ENCODE measurements at places on chromosomes 11 and 22.

GRCh38 chr22:40300884-40301672, 45.2 kb upstream of the ADSL start:
- no peak overlapping the region for H3K4me3 ChIP-seq
- H3K4me1 ChIP-seq, result peaks cover 9% of the 10 kb centered on the region
- DNase-seq, result no peak

DNA sequence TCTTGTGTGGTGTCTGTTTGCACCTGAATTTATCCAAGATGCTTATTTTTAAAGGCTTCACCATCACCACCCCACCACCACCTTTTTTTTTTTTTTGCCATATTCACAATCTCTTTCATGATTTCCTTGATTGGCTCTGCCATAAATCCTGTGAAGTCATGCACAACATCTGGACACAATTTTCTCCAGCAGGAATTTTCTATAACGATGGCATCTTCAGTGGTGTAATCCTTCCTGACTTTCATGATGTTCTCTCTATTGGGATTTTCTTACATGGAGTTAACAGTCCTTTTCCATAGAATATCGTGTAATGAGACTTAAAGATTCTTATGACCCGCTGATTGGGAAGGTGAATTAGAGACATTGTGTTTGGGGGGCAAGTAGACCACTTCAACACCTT, 17.8 kb downstream of the ZFP91 start:
- no peaks in the 10 kb centered on the region for H3K27me3 ChIP-seq
- peaks cover 12% of the 10 kb centered on the region for H3K4me1 ChIP-seq
- H3K4me3 ChIP-seq, result no peak overlapping the region
- no peak overlapping the region for H3K27ac ChIP-seq
- peaks cover 3% of the 10 kb centered on the region for H3K36me3 ChIP-seq

DNA sequence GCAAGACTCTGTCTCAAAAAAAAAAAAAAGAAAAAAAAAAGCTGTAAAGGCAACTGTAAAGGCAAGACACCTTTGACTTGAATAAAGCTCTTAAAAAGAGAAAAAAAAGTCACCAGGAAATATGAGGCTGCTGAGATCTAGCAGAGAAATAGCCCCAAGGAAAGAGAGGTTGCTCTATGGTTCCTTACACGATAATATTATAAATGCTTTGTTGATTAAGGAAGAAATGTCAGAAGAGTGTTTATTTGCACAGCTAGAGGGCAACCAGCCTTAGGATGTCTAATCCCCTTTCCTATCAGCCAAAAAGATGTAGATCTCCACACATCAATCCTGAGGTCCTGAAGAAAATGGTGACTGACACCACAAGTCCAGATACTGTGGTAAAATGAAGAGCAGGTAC, 32.0 kb downstream of the RBFOX2 start:
- no peak for DNase-seq
- H3K27me3 ChIP-seq, result no peaks in the 10 kb centered on the region
- peaks cover 6% of the 10 kb centered on the region for H3K36me3 ChIP-seq
- H3K4me1 ChIP-seq, result peaks cover 32% of the 10 kb centered on the region
- no peak overlapping the region for H3K4me3 ChIP-seq

GRCh38 chr11:45270946-45271716, 15.0 kb downstream of the SYT13 start:
- peaks cover 75% of the 10 kb centered on the region for H3K27me3 ChIP-seq
- H3K4me3 ChIP-seq, result no peak overlapping the region
- no peak overlapping the region for H3K27ac ChIP-seq
- H3K36me3 ChIP-seq, result no peaks in the 10 kb centered on the region

GRCh38 chr11:121886996-121887395, 229.0 kb downstream of the BLID start:
- H3K36me3 ChIP-seq, result no peaks in the 10 kb centered on the region
- DNase-seq, result no peak
- no peak overlapping the region for H3K4me3 ChIP-seq

GRCh38 chr22:44187652-44188230, 7.0 kb downstream of the PARVG start:
- H3K27ac ChIP-seq, result no peak overlapping the region
- no peaks in the 10 kb centered on the region for H3K36me3 ChIP-seq
- H3K4me3 ChIP-seq, result no peak overlapping the region
- H3K27me3 ChIP-seq, result no peaks in the 10 kb centered on the region
- no peak for DNase-seq

- DNase-seq, result no peak
- peaks cover 23% of the 10 kb centered on the region for H3K4me1 ChIP-seq
- no peaks in the 10 kb centered on the region for H3K27me3 ChIP-seq
Measured at GRCh38 chr11:95339086-95339901, 108.3 kb upstream of the SESN3 start.

DNA sequence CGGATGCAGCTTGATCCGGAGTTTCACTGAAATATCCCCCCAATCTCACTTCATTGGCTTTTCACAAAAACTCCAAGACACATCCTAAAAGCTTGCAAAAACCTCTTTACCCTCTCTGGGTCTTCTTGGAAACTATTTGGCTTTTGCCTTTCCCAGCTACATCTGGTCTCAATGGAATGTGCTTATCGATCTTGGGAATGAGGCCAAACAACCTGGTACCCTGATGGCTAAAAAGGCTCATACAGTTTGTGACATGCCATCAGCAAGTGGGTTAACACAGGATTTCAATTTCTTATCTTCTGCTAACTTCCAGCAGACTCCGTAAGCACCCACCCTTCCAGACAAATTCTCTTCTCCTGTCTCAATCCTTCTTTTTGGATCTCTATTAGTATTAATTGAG, 45.9 kb upstream of the TEAD1 start:
- H3K4me3 ChIP-seq, result no peak overlapping the region
- H3K36me3 ChIP-seq, result no peaks in the 10 kb centered on the region
- H3K27me3 ChIP-seq, result no peaks in the 10 kb centered on the region

GRCh38 chr22:40819599-40820140, 524 bp upstream of the SLC25A17 start:
- no peak for DNase-seq
- no peak overlapping the region for H3K27ac ChIP-seq
- no peaks in the 10 kb centered on the region for H3K27me3 ChIP-seq

- H3K4me3 ChIP-seq, result no peak overlapping the region
- H3K4me1 ChIP-seq, result peaks cover 58% of the 10 kb centered on the region
- no peak for DNase-seq
Measured at GRCh38 chr11:83002053-83002452, 69.6 kb downstream of the RAB30 start.

- H3K27ac ChIP-seq, result no peak overlapping the region
- DNase-seq, result no peak
- peaks cover 12% of the 10 kb centered on the region for H3K4me1 ChIP-seq
- peaks cover 79% of the 10 kb centered on the region for H3K27me3 ChIP-seq
- H3K36me3 ChIP-seq, result no peaks in the 10 kb centered on the region
Measured at GRCh38 chr22:49673048-49673447, 154.6 kb downstream of the BRD1 start.

DNA sequence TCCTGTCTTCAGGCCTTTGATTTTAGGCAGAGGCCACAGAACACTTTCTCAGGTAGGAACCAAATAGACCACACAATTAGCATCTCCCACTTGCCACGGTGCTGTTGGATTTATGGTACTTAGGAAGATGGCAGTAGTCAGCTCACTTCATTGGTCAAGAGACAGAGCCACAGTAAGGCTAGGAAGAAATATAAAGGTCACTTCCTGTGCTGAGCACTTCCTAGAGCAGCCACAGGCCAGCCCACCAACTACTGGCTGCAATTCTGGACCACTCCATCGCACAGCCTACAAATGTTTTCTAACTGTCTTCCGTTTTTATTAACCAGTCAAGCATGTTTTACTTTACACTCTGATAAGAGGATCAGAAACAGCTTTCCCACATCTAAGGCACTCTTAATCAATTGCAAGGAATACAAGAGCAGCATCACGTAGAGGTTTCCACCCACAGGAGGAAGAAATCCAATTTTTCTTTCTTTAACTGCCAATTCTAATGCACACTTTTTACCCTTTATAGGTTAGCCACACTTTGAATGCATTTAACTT, 54.7 kb downstream of the ABTB2 start:
- H3K27me3 ChIP-seq, result no peaks in the 10 kb centered on the region
- H3K27ac ChIP-seq, result no peak overlapping the region
- H3K4me1 ChIP-seq, result peaks cover 36% of the 10 kb centered on the region
- no peaks in the 10 kb centered on the region for H3K36me3 ChIP-seq
- DNase-seq, result no peak
- no peak overlapping the region for H3K4me3 ChIP-seq

DNA sequence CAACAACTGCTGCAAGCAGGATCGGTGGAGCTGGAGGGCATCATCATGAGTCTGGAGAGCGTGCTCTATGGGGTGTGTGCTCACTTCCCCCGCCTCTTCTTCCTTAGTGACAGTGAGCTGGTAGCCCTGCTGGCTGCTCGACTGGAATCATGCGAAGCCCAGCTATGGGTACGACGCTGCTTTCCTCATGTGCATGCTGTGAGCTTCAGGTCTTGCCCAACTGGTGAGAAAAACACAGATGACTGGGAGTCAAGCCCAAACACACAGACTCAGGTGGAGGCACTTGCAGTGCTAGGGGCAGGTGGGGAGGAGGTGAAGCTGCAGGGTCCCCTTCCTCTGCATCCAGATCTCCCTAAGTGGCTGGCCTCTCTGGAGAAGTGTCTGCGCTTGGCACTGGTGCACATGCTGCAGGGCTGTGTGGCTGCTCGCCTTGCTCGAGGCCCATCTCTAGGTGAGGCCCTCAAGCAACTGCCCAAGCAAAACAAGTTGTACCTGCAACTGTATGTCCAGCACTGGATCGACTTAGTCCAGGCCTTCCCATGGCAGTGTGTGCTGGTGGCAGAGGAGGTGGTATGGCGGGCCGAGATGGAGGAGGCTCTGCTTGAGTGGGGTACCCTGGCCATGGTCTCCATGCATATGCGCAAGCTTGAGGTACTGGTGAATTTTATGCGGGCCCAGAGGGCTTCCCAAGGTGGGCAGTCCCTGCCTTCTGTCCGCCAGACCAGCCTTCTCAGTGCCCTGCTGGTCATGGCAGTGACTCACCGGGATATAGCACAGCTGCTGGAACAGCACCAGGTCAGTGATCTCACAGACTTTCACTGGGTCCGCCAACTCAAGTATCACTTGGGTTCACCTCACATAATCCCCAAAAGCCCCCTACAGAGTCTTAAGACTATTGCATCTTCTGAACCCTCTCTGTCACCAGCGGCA, 48.1 kb downstream of the DNHD1 start:
- H3K27ac ChIP-seq, result no peak overlapping the region
- no peaks in the 10 kb centered on the region for H3K27me3 ChIP-seq
- DNase-seq, result no peak
- H3K4me1 ChIP-seq, result peaks cover 6% of the 10 kb centered on the region
- H3K36me3 ChIP-seq, result no peaks in the 10 kb centered on the region

GRCh38 chr11:1126491-1126926, 31.2 kb upstream of the MUC5AC start:
- no peaks in the 10 kb centered on the region for H3K4me1 ChIP-seq
- H3K36me3 ChIP-seq, result no peaks in the 10 kb centered on the region
- no peak overlapping the region for H3K4me3 ChIP-seq
- no peak overlapping the region for H3K27ac ChIP-seq
- no peak for DNase-seq
- H3K27me3 ChIP-seq, result peaks cover 12% of the 10 kb centered on the region

- H3K4me3 ChIP-seq, result peak overlapping the region; percentile 49
- H3K4me1 ChIP-seq, result peaks cover 80% of the 10 kb centered on the region
- H3K27ac ChIP-seq, result peak overlapping the region; percentile 82
- DNase-seq, result no peak
- H3K36me3 ChIP-seq, result peaks cover 3% of the 10 kb centered on the region
Measured at GRCh38 chr11:66910669-66911068, 47.5 kb downstream of the PC start.

- no peak for DNase-seq
- H3K4me1 ChIP-seq, result peaks cover 14% of the 10 kb centered on the region
- H3K4me3 ChIP-seq, result no peak overlapping the region
- H3K36me3 ChIP-seq, result no peaks in the 10 kb centered on the region
- H3K27me3 ChIP-seq, result no peaks in the 10 kb centered on the region
Measured at GRCh38 chr11:133285359-133285758, 246.9 kb downstream of the OPCML start.

DNA sequence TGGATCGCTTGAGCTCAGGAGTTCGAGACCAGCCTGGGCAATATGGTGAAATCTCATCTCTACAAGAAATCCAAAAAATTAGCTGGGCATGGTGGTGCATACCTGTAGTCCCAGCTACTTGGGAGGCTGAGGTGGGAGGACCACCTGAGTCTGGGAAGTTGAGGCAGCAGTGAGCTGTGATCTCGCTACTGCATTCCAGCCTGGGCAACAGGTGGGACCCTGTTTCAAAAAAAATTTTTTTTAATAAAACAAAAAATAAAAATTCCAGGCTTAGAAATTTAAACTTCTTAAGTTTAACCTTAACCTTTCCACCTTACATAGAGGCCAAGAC, 21.2 kb downstream of the CLMP start:
- H3K36me3 ChIP-seq, result no peaks in the 10 kb centered on the region
- no peak overlapping the region for H3K4me3 ChIP-seq
- H3K27me3 ChIP-seq, result no peaks in the 10 kb centered on the region
- H3K4me1 ChIP-seq, result peaks cover 2% of the 10 kb centered on the region

- no peak overlapping the region for H3K27ac ChIP-seq
- no peak for DNase-seq
- H3K4me1 ChIP-seq, result peaks cover 9% of the 10 kb centered on the region
Measured at GRCh38 chr11:1773131-1773993, 9.6 kb upstream of the CTSD start.

DNA sequence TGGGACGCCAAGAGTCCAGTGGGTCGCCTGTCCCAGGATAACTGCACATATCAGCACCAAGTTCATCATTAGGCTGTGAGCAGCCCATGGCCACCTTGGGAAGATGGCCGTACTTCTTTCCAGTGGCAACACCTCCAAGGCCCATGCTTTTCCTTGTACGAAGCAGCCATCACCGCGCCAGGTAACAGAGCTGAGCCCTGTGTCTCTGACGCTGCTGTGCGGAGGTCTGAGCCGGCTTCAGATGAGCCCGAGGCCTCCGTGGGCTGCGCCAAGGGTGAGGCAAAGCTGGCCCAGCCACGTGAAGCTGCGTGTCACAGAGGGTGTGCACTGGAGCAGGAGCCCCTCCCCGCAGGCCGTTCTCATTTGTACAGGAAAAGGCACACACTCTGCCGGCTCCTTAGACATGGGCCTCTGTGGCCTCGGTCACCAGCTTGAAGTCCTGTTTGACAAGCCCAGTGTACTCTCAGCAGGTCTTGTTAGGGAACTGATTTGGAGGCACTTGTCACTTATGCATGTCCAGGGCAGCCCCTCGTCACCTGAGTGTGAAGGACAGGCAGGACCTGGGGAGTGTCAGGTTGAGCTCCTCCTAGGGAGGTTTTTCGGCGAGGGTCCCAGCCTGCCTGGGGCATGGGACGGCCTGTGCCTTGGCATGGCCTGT, 401.5 kb downstream of the TBC1D22A start:
- peaks cover 4% of the 10 kb centered on the region for H3K27me3 ChIP-seq
- H3K4me3 ChIP-seq, result peak overlapping the region; percentile 58
- H3K36me3 ChIP-seq, result peaks cover 4% of the 10 kb centered on the region
- peaks cover 38% of the 10 kb centered on the region for H3K4me1 ChIP-seq

DNA sequence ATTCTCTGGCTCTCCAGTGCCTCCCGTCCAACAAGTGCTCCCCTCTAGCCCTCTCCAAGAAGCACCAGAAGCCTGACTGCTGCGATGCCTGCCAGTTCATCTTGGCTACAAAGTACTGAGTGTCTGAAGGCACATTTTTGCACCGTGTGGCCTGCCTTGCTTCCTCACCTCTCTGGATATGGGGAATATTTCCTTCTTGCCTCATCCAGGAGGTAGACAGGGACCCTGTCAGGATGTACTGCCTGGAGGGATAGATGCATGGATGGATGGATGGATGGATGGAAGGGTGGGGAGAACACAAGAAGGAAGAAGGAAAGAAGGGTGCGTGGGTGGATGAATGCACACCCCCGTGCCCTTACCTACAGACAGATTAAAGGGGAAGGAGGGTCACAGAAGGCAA, 27.6 kb downstream of the KCTD17 start:
- H3K27me3 ChIP-seq, result peaks cover 18% of the 10 kb centered on the region
- no peaks in the 10 kb centered on the region for H3K36me3 ChIP-seq
- no peak overlapping the region for H3K4me3 ChIP-seq
- no peak overlapping the region for H3K27ac ChIP-seq
- no peak for DNase-seq
- H3K4me1 ChIP-seq, result no peaks in the 10 kb centered on the region

Measured in neural crest cell (in vitro differentiated cells).